Hypothalamus (tissue), 51 donors: ENCODE measurements at places on chromosomes 12 and 14.

GRCh38 chr12:1403417-1403816 lies 191.0 kb downstream of the FBXL14 start:
- no peak for DNase-seq

DNA sequence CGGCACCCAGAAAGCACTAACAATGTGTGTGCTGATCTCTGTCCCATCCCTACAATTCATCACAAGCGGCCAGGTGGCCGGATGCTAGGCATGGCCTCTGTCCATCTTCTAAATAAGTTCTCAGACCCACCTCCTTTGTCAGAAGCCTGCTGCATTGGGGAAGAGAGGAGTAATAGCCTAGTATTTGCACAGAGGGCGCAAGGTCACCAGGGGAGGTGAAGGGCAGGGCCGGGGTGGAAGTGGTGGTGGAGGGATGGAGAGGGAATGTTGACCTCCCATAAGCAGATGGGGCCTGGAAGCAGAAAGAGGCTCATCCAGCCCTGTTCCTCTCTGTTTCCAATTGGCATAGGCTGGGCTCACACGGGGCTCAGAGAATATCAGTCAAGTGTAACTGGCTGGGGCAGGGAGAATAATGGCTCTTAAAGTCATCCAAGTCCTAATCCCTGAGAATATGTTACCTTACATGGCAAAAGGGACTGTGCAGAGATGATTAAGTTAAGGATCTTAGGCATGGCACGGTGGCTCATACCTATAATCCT lies 6.9 kb downstream of the RILPL1 start:
- DNase-seq = no peak

DNA sequence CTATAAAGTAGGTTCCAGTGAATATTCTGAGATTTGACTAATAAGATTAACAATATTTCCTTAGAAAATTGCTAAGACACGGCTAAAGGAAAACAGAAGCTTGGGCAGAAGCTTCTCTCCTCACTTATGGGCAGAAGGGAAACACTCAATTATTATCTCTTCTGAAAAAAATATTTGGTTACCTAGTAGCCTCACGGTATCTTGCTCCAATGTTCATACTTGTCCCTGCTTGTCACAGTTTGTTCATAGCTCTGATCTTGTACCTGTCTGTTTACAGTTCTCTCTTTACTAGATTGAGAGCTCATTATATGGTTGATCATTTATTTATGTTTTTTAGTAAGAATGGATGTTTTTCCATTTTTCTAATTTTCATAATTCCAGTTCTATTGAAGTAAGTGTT lies 458.0 kb upstream of the ATP2B1 start:
- DNase-seq = no peak

GRCh38 chr14:74045522-74045921 lies 26.4 kb downstream of the BBOF1 start:
- DNase-seq = no peak

DNA sequence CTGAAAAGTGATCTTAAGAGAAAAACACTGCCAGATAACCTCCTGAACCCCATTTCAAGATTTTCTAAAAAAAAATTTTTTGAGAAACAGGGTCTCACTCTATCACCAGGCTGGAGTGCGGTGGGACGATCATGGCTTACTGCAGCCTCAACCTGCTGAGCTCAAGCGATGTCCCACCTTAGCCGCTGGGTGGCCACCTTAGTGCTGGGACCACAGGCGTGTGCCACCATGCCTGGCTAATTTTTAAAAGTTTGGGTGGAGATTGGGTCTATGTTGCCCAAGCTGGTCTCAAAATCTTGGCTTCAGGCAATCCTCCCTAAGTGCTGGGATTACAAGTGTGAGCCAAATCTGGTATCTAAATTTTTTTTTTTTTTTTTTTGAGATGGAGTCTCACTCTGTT lies 3.4 kb downstream of the PNMA1 start:
- DNase-seq = no peak

GRCh38 chr12:75481013-75481705 lies 604 bp downstream of the GLIPR1 start:
- no peak for DNase-seq

DNA sequence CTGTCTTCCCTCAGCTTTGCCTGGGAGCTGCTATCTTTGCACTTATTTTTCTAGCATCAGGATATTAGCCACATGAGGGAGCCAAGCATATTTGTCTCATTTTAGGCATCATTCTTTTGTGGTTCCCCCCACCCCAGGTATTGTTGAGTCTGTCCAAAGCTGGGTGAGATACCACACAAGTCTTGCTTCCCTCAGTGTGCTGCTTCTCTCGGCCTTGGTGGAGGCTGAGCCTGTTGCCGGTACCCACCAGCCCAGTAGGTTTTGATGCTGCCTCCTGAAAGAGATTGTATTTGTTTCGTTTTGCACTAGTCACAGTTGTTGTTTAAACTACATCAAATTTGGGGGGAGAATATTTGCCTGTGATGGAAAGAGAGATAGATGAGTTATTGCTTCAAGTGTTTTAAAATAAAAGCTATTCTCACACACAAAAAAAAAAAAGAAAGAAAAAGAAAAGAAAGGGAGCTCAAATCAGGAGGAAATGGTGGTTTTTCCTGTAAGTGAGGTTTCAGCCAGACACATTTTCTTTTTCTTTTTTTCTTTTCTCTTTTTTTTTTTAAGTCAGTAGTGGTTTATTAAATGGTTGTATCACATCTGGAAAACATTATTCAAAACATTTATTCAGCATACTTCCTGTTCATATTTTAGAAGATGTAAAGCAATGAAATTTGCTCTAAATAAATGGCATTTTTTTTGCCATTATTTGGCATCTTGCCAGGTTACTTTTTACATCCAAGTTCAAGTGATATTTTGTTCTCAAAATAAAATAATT lies 58.5 kb downstream of the SLC4A8 start:
- DNase-seq = no peak

DNA sequence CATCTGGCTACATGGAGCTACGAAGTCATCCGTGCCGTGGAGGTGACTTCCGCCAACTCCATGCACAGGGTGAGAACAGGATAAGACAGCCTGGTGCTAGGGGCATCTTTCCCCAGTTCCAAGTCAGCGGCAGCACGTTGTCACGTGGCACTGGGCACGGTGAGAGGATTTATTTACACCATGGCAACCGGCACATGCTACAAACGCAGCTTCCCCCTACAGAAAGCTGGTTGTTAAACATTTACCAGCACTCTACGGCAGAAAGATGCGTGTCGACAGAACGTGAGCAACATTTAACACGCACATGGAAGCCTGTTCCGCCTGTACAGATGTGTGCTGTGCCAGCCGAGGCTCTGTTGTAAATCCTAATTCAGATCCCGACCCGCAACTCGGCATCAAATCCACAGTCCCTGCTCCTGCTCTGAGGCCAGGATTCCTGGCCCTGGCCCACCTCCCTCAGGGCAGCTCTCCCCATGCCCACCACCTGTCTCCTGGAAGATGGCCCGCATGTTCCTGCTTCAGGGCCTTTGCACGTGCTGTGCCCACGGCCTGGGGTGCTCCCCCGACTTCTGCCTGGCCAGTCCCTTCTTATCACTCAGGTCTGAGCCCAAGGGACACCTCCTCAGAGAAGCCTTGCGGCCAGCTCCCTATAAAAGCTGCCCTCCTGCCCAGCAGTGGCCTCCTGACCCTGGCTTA lies 114.1 kb downstream of the RFLNA start:
- DNase-seq = no peak
